ENCODE measurements at places on chromosomes 16 and 17.

- peak; percentile 20 for DNase-seq
These were observed 10.2 kb upstream of the EIF1 start for GRCh38 chr17:41678411-41678906.

- DNase-seq = no peak
These were observed 8.5 kb downstream of the G6PC1 start for GRCh38 chr17:42908872-42909700.

DNA sequence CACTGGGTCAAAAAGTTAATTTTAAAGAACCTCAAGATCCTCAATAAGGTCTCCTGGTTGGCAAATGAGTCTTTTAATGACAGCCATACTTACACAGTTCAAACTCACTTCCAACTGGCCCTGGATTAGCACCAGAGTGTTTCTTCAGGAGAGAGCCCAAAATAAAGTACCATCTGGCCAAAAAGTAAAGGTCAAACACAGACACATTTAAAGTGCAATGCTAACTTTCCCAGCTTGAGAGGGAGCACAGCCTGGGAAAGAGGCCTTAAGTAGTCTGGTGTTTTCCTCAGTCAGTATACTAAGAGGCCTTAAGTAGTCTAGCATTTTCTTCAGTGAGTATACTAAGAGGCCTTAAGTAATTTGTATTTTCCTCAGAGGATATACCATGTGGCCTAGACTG is 46.6 kb upstream of the ERN1 start:
- DNase-seq = no peak

DNA sequence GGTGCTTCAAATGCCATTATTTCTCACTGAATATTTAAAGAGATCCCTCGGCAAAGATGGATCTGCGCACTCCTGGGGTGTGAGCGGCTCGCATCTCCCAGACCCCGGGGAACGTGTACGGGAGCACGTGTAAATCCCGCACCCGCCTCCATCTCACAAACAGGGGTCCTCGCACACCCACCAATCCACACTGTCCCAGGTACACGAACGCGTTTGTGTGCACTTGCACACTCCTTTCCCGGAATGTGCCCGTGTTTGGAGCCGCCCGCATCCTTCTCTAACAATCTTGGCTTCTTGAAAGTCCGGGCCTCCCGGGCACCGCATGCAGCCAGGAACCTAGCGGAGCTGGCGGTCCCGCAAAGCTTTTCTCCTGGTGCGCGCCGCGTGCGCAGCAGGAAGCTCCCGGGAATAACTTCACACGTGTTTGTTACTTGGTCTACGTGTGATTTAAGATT is 2.5 kb upstream of the SALL1 start:
- no peak for DNase-seq

GRCh38 chr16:9969580-9969979 is 212.6 kb downstream of the GRIN2A start:
- no peak for DNase-seq
